ENCODE measurements at places on chromosomes 2 and 18.

DNA sequence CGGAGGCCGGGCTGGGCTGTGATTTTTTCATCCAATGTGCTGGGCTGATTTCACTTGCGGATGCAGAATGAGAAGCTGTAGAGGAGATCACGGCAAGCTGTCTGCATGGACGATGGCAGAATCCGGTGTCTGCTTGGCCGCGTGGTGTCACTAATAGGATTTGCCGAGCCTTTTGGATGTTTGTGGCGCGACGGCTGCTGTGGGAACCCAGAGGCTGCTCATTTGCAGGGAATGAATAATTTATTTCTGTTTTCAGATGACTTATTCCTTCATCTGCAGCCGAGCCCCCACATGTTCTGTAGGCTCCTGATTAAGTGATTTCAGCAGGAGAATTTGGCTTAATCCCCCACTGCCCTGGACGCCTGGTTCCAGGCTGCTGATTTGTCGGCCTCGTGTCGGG lies 62.6 kb downstream of the ODC1 start:
- no peak for DNase-seq

- no peak for DNase-seq
Measured at GRCh38 chr2:363824-364470, 76.1 kb upstream of the ALKAL2 start.

- no peak for DNase-seq
Measured at GRCh38 chr18:74722237-74722636, 124.6 kb downstream of the ZNF407 start.

DNA sequence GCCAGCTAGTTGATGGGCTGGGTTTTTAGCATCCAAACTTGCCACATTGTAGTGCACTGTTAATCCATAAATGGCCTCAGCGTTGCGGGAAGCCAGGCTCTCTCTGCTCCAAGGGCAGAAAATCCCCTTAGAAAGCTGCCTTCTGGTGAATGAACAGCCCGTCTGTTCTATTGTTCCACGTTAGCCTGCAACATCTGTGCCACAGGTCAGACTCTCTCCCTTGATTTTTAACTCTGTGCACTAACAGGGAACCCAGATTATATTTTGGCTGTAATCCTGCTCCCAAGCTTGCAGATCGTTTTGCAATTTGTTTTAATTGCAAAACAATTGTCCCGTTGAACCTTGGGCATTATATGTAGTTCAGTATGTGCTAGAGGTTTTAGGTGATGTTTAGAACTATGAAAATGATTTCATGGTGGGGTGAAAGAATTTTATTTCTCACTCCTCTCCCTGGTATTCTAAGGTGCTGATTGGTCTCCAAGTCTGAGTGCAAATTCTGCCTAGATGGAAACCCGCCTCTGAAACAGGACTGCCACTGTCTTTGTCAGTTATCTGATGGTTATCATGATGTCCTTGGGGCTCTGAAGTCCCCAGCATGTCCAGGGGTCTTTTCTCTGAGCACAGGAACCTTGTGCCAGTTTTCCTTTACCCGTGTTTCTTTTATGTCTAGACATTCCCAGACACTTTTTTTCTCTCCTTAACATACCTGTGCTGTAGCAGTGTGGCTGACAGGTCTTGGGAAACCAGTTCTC lies 106.6 kb downstream of the MAP4K4 start:
- no peak for DNase-seq

DNA sequence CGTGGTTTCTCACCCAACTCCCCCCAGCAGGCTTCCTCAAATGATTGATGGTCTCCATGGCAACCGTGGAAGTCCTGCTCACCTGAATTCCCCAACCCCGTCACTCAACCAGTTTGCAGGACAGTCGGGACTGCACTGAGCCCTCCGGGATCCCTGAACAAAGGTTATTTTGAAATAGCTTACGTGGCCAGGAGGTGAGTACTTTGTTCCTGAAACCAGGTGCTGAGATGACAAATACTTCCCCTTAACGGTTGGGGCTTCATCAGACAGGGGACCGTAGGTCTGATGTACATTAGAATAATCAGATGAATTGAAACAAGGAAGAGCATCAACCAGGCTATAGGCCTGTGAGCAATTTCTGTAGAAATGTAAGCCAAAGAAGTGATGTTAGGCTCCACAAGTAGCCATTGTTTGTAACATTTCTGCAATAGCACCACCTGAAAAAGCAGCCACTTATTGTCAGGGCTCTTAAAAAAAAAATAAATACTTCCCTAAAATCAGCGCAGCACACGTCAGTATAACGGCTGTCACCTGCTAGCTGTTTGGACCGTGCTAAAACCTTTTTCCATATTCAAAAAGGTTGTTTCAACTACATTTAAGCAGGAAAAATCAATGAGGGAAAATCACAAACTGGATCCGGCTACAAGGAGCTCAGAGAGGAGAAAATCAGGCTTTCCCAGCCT lies 206.4 kb upstream of the ID2 start:
- DNase-seq = peak; percentile 94

DNA sequence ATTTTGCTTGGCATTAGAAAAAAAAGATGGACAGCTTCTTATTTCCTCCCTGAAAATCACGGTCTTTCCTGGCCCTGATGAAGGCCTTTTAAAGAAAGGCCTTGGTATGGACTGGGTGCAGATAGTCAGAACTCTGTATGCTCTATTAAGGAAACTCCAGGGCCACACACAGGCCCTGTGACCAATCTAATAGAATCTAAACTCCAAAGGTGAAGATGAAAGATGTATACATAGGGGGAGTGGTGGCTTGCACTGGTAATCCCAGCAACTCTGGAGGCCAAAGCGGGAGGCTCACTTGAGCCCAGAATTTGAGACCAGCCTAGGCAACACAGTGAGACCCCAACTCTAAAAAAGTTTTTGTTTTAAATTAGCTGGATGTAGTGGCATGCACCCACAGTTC lies 37.3 kb downstream of the OXER1 start:
- no peak for DNase-seq

- no peak for DNase-seq
Measured at GRCh38 chr2:139427164-139427563, 647.0 kb upstream of the NXPH2 start.

DNA sequence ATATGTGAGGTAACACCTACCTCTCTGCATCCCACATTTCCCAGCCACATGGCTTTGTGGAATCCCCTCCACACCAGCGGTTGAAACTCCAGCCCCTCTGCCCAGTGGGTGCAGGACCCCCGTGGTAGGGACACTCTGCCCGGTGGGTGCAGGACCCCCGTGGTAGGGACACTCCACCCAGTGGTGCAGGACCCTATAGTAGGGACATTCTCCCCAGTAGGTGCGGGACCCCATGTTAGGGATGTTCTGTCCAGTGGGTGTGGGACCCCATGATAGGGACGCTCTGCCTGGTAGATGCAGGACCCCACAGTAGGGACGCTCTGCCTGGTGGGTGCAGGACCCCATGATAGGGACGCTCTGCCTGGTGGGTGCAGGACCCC lies 11.5 kb downstream of the COPS9 start:
- no peak for DNase-seq

GRCh38 chr18:54052732-54053429 lies 171.6 kb downstream of the MBD2 start:
- DNase-seq = no peak

- DNase-seq = no peak
Measured at GRCh38 chr2:25494616-25495015, 152.9 kb upstream of the DNMT3A start.

DNA sequence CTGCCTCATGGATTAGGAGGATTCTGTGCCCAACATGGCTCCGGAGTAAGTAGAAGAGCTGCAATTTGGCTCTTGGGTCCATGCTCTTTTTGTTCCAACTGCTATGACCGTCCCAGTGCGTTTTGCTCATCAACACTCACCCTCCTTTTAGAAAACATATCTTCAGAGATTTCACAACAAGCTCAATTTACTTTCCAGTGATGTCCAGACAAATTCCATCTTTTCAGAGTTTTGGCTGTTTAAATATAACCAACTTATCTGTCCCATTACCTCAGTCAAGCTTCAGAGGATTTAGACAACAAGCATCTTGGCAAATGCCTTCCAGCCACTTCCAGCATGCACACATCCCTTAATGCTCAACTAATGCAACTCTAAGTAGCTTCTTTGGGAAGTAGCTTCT lies 6.9 kb upstream of the SLC14A2 start:
- DNase-seq = no peak

DNA sequence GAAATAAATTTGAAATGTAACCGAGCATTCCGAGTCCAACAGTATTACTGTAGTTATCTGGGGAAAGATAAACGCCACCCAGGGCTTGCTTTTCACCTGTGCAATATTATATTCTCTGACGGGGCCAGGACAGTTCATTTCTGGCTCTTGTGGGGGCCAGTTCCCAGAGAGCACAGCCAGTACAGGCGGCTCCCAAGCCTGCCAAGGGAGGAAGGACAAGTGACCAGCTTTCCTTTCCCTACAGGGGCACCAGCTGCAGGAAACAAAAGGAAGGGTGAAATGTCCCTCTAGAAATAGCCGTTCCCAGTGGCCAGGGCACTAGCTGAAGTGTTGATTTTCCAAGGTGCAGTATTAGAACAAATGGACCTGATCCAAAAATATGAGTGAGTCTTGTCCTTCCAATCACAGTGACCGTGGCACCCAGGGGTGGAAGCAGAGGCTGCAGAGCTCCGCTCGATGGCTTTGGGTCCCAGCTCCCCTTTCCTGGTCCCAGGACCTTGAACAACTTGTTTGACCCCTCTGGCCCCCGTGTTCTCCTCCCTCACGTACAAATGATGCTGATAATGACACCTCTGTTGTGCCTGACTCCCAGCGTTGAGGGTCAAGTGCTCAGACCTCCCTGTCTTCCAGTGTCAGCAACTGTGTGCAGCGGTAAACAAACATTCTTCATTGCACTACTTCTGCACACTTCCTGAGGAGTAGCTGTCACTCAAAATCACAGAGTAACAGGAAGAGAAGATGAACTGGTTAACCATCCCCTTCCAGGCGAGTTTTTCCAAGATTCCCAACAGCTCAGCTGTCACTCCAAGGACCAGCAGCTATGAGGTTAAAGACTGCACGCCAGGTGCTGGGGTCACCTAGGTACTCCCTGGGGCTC lies 40.9 kb downstream of the GYPC start:
- DNase-seq = no peak

DNA sequence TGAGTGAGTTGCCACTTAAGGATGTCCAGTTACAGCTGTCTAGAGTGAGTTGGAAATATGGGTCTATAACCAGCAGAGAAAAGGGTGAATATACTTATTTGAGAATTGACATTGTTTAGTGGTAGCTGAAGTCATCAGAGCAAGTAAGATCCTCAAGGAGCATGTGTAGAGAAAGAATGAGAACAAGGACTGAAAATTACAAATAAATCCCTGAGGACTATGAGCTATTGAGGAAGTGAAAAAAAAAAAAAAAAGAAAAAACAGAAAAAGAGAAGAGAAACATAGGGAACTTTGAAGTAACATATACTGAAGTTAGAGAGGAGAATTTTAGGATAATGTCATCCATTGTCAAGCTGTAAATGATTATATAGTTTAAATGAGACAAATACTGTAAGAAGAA lies 134.0 kb upstream of the CCDC68 start:
- DNase-seq = no peak

DNA sequence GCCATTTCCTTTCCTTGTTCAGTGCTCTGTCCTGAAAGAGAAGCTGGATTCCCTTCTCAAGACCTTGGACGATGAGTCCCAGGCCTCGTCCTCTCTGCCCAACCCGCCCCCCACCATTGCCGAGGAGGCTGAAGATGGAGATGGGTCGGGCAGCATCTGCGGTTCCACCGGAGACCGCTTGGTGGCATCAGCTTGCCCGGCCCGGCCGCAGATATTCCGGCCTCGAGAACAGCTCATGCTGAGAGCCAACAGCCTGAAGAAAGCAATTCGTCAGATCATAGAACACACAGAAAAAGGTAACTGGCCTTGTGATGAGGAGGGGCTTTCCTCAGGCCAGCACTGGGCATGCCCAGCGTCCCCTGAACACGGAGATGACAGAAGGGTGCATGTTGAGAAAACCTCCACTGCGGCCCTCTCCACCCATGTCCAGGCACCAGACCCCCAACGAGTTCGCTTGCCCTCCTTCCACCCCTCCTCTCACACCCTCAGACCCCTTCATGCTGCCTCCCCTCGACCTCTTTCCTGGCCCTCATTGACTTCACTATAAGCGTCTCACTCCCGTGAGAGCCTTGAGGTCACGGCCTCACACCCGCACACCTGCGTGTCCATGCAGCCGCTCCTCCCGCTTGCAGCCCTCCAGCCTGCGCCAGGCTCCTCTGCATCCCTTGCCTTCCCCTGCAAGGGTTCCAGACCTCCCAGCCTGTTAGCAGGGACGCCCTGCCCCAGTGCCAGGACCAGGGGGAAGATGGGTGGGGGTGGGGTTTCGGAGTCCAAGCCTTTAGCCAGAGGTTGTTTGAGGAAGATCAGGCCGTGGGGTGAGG lies 95.0 kb downstream of the DGKD start:
- peak; percentile 8 for DNase-seq

- peak; percentile 84 for DNase-seq
Measured at GRCh38 chr2:55168221-55169154, 63.6 kb downstream of the CLHC1 start.
